ENCODE measurements at places on chromosomes 12 and 14. TPM values are rescaled to one million over a fixed set of nuclear protein-coding genes. Genes with fewer than 3 reads are reported as not detected.

The PTPN6 gene
- 402 TPM for total RNA-seq

The SYCP3 gene
- 0.43 TPM for total RNA-seq

The MYF5 gene
- total RNA-seq = not detected

The KRT2 gene
- total RNA-seq = not detected

The INTS13 gene
- 48.2 TPM for total RNA-seq

The CLEC2A gene
- total RNA-seq = not detected

The LRCOL1 gene
- total RNA-seq = not detected

The BDKRB2 gene
- not detected for total RNA-seq

The MYF6 gene
- total RNA-seq = not detected

The SLCO1B1 gene
- not detected for total RNA-seq

The PPP4R3A gene
- total RNA-seq = 115 TPM

The ZNF384 gene
- 81.6 TPM for total RNA-seq

The LAG3 gene
- 3.2 TPM for total RNA-seq

The KCNJ8 gene
- not detected for total RNA-seq

The AKAP3 gene
- 2.3 TPM for total RNA-seq

The RASSF9 gene
- total RNA-seq = not detected

The PPM1A gene
- 48.0 TPM for total RNA-seq

The HOXC9 gene
- not detected for total RNA-seq

The LALBA gene
- not detected for total RNA-seq

The MRPS35 gene
- 32.8 TPM for total RNA-seq

The ANKS1B gene
- total RNA-seq = 0.41 TPM

The ZNF641 gene
- 30.1 TPM for total RNA-seq

The MMP14 gene
- 2.0 TPM for total RNA-seq

The REM2 gene
- 1.2 TPM for total RNA-seq

The CCDC92 gene
- total RNA-seq = 21.0 TPM

The PCED1B gene
- total RNA-seq = 105 TPM

The TTC9 gene
- total RNA-seq = 15.9 TPM

The FLVCR2 gene
- 1.3 TPM for total RNA-seq

The STYK1 gene
- total RNA-seq = 0.34 TPM

The BBOF1 gene
- 0.67 TPM for total RNA-seq

The KCNA1 gene
- total RNA-seq = not detected

The ATL1 gene
- total RNA-seq = 0.24 TPM

The NUAK1 gene
- total RNA-seq = not detected

The MYH6 gene
- not detected for total RNA-seq

The FZD10 gene
- total RNA-seq = not detected

The CLEC6A gene
- 0.17 TPM for total RNA-seq

The POTEM gene
- not detected for total RNA-seq

The CATSPERB gene
- 3.3 TPM for total RNA-seq

The DCN gene
- total RNA-seq = not detected

The PARPBP gene
- total RNA-seq = 18.9 TPM

The KRT75 gene
- total RNA-seq = not detected

The GPX2 gene
- total RNA-seq = not detected

The TSPAN9 gene
- 0.15 TPM for total RNA-seq

The OGFOD2 gene
- total RNA-seq = 22.7 TPM

The SCN8A gene
- 0.91 TPM for total RNA-seq
